ENCODE measurements at places on chromosomes 7 and 10.

- no peak for DNase-seq
Observed at GRCh38 chr7:96016735-96017134, 244.4 kb downstream of the DYNC1I1 start.

GRCh38 chr10:125992254-125992653 is 95.9 kb downstream of the FANK1 start:
- DNase-seq, result no peak

DNA sequence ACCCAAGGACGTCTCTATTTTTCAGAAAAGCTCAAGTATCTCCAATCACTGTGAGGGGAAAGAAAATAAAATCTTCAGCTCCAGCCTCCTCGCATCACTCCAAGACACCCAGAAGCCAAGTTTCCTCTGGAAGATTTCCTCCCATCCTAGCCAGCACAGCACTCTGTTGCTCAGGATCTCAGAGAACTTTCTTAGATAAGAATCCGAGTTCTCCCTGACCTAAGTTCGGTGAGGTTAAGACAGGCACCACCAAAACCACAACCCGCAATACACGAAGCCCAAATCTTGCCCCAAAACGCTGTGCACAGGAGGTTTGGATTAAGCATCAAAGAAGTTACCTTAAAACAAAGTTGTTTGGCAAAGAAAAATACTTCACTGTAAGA is 4.2 kb downstream of the FAM53B start:
- DNase-seq, result no peak

DNA sequence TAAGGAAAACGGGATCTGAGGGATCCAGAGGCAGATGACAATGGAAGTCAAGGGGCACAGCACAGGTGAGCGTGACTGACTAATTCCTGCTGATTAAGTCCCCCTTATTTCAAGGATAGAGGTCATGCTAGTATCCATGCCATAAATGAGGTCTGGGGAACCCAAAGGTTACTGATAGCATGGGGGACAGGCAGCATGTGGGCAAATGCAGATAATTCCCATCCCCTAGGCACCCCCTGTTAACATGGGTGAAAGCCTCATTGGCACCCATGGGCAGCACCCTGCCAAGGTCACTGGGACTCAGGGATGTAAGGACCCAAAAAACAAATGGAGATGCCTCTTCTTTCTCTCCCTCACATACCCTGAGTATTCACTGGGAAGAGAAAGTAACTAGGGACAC is 139.7 kb downstream of the WDR11 start:
- DNase-seq, result no peak

DNA sequence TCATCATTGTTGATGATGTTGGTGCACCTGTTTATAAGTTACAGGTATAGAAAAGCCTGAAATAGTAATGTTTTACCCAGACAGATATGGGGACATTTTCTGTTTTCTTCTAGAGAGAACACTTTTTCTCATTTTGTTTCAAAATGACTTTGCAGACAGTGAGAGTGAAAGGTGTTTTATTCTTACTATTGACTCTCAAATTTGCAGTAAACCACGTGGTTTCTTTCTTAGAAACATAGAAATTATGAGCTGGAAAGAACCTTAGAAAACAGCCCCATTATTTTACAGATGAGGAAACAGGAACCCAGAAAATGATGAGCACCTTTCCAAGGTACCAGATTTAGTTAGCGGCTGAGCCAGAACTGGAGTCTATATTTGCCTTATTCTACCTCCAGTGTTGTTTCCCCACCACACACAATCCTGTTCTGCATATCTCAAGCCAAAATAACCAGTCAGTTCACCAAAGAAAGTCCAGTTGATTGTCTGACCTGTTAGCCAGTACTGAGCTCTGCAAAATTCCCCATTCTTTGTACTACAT is 138.9 kb upstream of the AHR start:
- DNase-seq, result no peak

DNA sequence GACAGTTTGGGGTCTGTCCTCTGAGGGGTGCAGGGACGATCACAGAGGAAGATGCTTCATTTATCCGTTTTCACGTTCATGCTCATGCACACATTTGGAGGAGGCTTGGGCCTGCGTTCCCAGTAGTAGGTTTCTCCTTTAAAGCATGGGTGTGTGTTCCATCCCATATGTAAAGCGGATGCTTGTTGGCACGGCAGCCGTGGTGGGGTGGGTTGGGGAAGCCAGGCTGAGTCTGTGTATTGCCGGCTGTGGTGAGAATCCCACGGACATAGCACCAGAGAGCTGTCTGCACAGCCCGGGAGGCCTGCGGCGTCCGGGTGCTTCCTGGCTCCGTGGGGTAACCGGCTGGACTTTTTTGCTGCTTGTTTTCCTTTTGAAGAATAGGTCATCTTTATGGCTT is 440 bp downstream of the JAKMIP3 start:
- DNase-seq, result peak; percentile 65

DNA sequence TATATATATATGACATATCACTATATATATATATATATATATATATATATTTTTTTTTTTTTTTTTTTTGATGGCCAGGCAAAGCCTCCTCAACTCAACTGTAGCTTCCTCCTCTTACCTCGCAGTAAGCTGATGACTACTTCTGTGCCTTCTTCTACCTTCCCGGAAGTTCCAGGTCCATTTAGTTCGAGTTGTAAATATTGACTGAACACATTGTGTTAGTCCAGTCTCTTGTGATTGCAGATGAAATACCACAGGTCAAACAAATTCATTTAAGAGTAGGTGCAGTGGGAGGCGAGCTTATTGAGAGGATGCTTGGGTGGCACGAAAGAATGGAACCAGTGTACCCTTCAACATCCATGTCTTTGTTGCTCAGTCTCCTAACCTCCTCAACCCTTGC is 144.6 kb downstream of the ST7 start:
- DNase-seq, result no peak

- DNase-seq, result no peak
Observed at GRCh38 chr10:117518246-117518645, 24.3 kb upstream of the EMX2 start.

DNA sequence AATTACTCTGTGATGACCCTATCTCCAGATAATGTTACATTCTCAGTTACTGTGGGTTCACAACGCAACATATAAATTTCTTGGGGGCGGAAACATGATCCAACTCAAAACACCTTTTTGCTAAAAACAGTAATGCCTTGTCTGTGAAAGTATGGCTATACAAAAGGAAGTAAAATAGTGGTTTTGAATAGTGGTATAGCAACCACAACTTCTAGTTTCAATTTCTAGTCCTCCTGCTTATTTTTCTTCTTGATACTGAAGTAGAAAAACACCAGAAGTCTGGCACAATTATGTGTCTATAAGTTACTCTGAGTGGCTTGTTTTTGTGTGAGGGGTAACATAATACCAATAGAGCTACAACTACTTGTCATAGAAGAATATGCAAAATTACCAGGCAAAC is 21.5 kb upstream of the ZNF800 start:
- no peak for DNase-seq

DNA sequence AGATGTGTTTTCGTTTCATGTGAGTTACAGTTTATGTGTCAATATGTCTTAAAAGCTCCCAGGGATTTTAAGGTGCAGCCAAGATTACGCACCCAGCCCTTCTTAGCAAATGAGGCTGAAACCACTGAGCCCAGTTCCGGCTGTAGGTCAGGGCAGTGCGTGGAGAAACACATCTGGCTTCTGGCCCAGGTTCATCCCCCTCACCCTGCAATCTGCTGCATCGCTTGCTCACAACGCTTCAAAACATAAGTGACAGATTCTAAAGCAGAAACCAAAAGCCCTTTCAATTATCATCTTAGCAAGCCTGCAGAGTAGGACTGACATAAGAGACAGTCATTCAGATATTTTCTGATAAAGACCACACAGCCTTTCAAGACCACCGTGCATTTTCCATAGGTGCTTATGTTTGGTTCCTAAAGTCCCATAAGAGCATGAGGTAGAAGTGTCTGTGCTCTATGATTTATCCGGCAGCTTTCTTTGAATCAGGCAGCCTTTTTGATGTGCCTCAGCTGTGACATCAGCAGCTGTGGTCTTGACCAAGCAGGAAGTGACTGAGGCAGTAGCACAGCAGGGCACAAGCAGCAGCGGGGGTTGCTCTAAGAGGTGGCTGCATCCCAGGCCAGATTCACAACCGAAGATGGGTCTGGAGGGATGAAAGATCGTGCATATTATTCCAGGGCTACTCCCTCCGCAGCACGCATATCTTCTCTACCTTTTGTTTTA is 72.1 kb upstream of the LYZL2 start:
- DNase-seq, result peak; percentile 15

GRCh38 chr7:21426286-21427181 is 1.3 kb upstream of the SP4 start:
- no peak for DNase-seq

DNA sequence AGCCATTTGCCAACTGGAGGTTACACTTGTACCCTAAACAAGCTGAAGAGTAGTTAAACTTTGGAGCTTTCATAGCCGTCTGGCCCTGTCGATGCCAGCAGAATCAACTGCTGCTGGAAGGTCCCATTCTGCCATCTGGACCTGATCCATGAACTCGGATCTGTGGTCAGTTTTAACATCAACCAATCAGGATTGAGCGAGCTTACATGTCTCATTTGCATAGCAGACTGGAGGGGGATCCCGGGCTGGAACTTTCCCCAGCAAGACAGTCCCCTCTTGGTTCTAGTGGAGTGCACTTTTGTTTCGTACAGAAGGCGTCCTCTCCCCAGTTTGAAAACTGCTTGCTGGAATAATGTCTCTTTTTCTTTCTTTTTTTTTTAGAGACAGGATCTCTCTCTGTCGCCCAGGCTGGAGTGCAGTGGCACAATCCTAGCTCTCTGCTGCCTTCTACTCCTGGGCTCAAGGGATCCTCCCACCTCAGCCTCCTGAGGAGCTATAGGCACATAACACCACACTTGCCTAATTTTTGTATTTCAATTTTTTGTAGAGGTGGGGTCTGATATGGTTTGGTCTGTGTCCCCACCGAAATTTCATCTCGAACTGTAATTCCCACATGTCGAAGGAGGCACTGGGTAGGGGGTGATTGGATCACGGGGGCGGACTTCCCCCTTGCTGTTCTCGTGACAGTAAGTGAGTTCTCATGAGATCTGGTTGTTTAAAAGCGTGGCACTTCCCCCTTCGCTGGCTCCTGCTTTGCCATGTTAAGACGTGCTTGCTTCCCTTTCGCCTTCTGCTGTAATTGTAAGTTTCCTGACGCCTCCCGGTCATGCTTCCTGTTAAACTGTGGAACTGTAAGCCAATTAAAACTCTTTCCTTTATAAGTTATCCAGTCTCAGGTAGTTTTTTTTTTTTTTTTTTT is 42.8 kb upstream of the SEPHS1 start:
- DNase-seq, result no peak

- DNase-seq, result no peak
Observed at GRCh38 chr10:14261336-14261735, 69.4 kb downstream of the FRMD4A start.

DNA sequence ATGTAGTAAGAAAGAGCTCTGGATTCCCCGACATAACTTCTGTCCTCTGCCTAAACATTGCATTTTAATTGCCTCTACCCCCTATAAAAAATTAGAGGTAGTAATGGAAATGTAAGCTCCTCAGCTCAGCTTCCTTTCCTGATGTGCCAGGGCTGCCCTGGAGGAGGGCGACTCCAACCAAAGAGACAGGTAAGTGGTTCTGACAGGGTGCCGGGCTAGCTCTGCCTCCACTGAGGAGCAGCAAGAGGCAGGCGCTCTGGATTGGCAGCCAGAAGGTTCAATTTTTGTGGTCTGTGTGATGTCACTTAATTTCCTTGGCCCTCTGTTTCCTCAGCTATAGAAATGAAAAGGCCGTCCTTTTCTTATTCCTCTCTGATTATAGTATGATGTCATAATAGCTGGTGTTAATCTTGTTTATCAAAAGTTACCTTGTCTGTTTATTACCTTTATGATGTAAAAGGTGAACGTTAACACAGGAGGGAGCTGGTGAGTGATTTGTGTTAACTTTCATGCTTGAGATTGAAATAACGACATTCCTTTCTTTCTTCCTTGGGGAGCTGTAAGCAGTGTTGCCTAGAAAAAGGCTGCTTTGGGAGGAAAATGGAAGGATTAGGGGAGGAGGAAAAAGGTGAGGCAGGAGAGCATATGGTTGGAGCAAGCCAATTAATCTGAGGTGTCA is 51.8 kb downstream of the ANLN start:
- no peak for DNase-seq

DNA sequence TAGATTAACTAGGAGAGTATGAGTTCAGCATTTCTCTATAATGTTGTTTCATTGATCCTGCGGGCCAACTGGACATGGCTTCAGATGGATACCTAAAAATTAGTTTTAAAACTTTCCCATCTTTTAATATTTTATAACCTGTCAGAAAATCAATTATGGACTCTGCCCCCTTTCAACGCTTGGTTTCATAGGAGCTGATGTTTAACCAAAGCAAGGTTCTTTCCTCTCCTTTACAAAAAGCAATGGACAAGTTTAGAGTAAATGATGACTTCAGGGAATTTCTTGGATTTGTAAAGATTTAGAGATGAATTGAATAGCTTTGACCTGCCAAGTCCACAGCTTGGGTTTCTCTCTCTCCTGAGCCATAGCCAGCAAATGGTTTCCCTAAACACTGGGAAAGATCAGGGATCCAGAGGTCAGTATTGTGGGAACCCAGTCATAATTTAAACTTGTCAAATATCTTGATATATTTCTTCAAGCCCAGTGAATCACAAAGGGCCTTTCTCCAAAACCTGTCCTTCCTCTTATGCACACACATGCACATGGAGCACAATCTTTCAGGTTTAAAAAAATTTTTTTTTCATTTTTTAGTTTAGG is 177.1 kb downstream of the EVX1 start:
- DNase-seq, result no peak
